ENCODE measurements at places on chromosomes 3 and 15.

DNA sequence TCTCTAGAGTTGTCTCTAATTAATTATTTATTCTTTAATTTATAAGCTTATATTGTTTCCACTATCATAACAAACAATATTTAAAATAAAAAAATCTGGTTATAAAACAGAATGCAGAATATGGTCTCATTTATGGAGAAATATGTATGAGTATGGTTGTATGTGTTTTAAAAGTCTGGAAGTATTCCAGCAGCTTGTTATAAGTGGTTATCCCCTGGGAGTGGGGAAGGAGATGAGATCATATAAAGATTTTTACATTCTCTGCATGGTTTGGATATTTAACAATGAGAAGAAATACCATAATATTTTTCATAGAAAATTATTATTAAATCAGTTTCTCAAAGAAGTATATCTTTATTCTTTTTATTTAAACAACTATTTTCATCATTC lies 135.4 kb upstream of the MB21D2 start:
- DNase-seq = no peak

DNA sequence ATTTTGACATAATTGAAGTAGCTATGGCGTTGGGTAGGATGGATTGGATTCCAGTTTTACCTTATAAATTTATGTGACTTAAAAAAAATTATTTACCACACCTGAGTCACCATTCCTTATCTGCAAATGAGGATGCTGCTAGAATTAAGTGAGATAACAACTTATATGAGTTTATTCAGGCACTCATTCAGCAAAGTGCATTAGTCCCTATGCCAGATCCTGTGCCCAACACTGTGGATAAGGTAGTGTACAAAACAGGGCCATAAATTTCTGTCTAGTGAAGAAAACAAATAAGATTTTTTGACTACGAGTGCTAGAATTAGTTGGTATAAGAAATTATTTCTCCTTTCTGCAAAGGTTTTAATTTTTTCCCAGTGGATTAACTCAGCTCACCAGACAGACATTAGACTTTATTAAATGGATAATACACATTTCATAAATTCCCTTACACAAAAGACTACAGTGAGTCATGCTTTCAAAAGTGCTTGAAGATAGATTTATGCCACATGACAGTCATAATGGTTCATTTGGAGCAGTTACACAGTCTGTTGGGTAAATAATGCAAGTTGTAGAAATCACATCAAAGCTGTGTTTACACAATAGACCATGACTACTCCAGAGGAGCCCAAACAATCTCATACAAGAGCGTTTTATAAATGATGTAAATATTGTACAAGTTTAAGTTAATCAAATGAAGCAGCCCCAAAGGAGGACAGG lies 129.9 kb upstream of the TGFBR2 start:
- DNase-seq = no peak

GRCh38 chr3:3089017-3089416 lies 21.2 kb downstream of the IL5RA start:
- DNase-seq = no peak

DNA sequence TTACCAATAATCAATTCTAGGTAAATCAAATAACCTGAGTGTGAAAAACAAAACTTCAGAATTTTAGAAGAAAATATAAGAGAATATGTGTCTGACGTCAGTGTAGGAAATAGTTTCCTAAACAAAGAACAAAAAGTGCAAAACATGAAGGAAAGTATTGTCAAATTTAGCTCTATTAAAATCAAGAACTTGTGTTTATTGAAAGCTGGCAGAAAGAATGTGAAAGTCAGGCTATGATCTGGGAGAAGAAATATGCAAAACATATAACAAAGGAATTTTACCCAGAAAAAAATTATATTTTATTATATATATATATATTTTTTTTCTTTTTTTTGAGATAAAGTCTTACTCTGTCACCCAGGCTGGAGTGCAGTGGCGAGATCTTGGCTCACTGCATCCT lies 129.1 kb upstream of the ANKRD28 start:
- DNase-seq = no peak

DNA sequence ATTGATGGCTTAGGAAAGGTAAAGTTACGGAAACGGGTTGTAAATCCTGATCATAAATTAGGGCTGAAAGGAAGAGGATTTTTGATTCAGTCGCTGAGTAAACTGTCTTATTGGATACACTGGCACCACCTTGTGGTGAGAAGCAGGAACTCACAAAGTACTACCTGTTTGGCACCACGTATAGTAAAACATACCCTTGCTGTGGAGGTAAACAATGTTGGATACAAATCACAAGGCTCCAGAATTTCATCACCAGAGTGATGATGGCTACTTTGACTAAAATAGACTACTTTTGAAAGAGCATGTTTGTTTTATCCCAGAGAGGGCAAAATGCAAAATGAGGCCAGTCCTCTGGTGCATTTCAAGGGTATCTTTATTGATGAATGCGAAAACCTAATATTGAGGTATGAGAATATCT lies 216.9 kb downstream of the IGSF11 start:
- DNase-seq = no peak

GRCh38 chr3:114338651-114339357 lies 45.0 kb downstream of the TIGIT start:
- no peak for DNase-seq

DNA sequence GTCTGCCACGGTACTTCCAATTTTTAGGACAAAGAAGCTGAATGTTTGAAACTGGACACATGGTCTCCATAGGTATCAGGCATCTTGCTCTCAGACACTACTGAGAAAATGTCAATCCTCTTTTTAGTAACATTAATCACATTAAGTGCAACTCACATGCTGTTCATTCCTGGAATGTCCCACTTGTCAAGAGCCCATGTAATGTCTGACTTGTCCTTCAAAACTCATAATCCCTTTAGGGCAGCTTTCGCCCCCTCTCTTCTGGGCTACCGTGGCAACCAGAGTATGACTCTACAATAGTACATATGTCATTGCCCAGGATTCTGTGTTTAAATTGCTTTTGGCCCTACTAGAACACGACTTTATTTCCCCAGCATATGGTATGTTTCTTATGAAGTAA lies 12.3 kb downstream of the NUDT16 start:
- no peak for DNase-seq

DNA sequence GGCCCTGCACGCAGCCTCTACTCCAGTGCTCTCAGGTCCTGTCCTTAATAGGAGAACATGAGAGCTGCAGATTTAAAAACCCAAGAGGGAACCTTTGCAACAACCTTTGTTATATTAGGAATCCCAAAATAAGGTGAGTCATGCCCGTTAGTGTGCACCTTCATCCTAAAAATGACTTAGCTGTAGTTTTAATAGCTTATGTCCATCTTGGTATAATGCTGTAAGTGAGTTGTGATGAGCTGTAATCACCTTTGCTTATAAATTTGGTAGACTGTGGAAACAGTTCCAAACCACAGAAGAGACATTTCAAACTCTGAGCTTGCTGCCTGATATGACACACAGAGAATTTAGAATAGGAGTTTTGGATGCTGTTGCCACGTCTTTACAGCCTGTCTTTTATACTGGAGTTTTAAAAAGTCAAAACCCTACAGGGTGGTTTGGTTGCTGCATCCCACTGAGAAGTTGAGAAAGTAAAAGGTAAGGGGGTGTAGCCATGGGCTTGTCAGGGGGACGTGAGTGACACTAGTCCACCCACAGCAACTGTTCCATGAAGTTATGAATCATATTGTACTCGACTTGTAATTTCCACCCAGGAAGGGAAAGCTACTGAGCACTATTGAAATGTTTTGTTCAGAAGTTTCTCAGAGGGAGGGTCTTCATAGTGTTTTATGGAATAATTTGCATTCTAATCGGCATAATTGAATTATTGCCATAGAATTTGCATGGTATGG lies 27.4 kb upstream of the CD47 start:
- no peak for DNase-seq

Measured in stimulated activated CD8-positive, alpha-beta memory T cell treated with anti-CD3 and anti-CD28 coated beads, Interleukin-7, amount 100 ng/mL, for 1 hour (primary cell).